ENCODE measurements at places on chromosomes 3 and 15. TPM values are rescaled to one million over a fixed set of nuclear protein-coding genes. Genes with fewer than 3 reads are reported as not detected.

The LRTM1 gene
- polyA plus RNA-seq = not detected

The RTP1 gene
- polyA plus RNA-seq = not detected

The PLA2G4D gene
- polyA plus RNA-seq = not detected

The SKOR1 gene
- polyA plus RNA-seq = not detected

The IFT57 gene
- 35.6 TPM for polyA plus RNA-seq

The CD47 gene
- 135 TPM for polyA plus RNA-seq

The DPPA2 gene
- not detected for polyA plus RNA-seq

The TERC gene
- polyA plus RNA-seq = 1.4 TPM

The B3GNT5 gene
- polyA plus RNA-seq = not detected

The CGGBP1 gene
- 92.1 TPM for polyA plus RNA-seq

The ITIH4 gene
- 0.60 TPM for polyA plus RNA-seq

The TRPC1 gene
- 0.82 TPM for polyA plus RNA-seq

The GAP43 gene
- not detected for polyA plus RNA-seq

The TGM5 gene
- polyA plus RNA-seq = not detected

The CHRNA7 gene
- not detected for polyA plus RNA-seq

The NPAP1 gene
- not detected for polyA plus RNA-seq

The RASGRF1 gene
- not detected for polyA plus RNA-seq
